ENCODE measurements at places on chromosomes 12 and 14.

DNA sequence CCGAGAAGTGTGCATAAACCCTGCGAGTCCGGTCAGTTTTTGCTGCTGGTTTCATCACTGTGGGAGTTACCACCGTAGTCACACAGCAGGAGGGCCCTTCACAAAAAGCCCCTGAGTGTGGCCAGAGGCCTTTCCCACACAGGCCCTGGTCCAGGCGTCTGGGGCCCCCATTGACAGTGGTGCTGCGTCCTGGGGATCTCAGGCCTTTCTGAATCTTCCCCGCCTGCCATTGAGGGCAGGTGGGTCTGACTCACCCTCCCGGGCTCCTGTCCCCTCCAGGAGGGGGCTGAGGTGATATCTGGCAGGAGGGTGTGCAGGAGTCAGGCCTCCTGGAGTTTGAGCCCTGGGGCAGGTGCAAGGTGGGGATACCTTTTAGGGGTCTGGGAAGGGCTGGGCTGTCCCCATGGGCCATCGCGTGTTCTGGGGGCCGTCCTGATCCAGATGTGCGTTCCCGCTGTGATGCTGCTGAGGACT lies 358.5 kb downstream of the TMEM121 start:
- DNase-seq, result no peak

DNA sequence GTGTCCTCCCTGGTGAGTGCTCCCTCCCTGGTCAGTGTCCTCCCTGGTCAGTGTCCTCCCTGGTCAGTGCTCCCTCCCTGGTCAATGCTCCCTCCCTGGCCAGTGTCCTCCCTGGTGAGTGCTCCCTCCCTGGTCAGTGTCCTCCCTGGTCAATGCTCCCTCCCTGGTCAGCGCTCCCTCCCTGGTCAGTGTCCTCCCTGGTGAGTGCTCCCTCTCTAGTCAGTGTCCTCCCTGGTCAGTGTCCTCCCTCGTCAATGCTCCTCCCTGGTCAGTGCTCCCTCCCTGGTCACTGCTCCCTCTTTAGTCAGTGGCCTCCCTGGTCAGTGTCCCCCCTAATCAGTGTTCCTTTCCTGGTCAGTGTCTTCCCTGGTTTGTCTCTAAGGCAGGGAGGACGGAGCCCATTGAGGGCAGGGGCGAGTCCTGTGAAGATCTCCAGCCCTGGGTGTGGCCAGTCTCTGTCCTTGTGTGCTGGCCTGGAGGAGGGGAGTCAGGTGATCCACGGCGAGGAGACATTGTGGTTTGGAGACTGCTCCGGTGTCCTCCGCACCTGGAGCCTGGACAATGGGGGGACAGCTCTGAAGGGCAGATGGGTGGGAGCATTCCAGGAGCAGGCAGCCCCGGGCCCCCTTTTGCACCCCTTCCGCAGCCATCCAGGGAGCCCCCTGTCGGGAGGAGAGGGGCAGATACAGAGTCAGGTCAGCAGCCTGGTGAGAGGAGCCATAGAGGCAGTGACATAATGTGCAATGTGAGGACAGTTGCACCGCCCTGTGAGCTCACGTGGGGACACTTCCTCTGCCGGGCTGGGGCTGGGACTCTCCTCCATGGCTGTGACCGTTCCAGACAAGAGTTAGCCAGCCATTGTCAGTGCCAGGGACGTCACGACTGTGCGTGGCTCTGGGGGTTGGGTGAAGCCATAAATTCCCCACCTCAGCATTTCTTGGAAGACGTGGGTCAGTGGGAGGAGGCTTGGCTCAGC lies 93.4 kb downstream of the ADGRD1 start:
- DNase-seq, result no peak

DNA sequence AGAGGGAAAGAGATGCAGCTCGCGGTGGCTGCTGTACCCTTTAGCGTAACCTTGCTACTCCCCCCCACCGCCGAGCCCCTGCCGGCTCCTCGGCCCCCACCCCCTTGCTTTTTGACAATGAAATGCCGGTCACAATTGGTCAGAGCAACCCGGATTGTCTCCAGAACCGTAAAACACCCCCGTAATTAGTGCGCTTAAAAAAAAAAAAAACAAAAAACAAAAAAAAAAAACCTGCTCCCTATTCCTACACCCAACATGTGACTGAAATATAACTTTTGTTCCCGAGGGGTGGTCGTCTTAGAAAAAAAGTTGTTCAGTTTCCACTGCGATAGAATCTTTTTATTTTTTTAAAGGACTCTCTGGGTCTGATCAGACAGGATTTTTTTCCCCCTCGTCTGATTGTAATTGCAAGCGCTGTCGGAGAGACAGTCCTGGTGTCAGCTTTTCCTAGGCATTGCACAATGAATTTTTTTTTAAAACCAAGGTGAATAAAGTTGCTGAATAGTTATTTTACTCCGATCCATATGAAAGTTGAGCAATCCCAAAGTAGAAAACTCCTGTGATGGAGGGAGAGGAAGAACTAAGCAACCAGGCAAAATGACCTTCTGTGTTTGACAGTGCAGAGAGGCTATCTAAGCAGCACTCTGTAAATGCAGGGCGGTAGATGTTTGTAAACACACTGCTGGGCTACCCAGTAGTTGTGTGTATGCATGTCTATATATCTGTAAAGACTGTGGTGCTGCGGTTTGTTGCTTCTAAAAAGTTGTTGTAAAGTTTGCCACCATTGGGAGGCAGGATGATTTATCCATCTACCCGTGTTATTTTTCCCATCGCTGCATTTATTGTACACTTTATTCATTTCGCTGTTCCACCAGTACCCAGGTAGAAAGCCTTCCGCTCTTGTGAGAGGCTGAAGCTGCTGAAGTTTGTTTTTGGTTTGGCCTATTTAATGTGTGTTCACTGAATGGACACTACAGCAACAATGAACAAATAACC lies 1.1 kb downstream of the ETV6 start:
- DNase-seq, result no peak

GRCh38 chr14:80538633-80539375 lies 327.5 kb upstream of the DIO2 start:
- no peak for DNase-seq

- DNase-seq, result no peak
Observed at GRCh38 chr12:99387661-99388060, 259.9 kb upstream of the GARIN6 start.

DNA sequence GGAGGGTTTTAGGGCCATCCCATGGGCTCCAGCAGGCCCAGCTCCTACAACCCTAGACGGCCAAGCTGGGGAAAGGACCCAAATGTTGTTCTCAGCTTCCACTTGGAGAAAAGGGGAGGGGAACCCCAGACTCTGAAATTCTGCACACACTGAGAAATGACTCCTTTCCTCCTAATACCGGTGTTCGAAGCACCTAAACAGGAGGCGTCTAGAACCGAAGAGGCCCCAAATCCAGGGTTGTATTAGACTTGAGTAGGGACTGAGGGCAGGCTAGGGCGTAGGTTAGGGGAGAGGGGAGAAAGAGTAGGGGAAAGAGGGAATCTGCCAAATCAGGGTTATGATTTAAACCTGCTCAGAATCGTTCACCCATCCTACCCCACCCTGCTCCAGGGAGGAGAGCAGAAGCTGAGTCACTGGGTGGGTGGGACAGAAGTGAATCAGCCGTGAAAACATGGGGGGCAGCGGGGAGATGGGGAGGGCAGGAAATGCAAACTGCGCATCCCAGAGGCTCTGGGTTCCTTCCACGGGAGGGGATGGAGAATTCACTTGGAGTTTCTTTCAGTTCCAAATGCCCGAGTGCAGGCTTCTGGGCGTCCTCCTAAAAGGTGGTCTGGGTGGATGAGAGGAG lies 1.0 kb downstream of the IGFBP6 start:
- no peak for DNase-seq

DNA sequence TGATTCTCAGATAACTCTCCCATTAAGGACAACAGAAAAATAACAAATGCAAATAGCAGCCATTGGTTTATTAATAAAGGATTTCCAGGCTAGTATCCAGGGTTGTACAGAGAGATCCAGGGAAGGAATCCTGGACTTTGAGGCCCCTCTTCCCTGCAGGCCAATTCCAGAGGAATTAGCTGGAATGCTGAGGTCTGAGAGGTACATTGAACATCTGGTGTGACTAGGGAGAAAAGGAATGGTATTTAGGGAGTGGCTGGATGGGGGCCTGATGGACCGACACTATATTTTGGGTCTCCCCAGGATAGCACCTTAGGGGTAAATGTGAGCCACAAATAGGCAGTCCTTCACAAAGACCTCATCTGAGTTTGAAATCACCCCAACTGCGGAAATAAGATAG lies 924.5 kb downstream of the AACS start:
- no peak for DNase-seq

- DNase-seq, result no peak
Observed at GRCh38 chr14:69838881-69839416, 40.3 kb upstream of the SMOC1 start.

DNA sequence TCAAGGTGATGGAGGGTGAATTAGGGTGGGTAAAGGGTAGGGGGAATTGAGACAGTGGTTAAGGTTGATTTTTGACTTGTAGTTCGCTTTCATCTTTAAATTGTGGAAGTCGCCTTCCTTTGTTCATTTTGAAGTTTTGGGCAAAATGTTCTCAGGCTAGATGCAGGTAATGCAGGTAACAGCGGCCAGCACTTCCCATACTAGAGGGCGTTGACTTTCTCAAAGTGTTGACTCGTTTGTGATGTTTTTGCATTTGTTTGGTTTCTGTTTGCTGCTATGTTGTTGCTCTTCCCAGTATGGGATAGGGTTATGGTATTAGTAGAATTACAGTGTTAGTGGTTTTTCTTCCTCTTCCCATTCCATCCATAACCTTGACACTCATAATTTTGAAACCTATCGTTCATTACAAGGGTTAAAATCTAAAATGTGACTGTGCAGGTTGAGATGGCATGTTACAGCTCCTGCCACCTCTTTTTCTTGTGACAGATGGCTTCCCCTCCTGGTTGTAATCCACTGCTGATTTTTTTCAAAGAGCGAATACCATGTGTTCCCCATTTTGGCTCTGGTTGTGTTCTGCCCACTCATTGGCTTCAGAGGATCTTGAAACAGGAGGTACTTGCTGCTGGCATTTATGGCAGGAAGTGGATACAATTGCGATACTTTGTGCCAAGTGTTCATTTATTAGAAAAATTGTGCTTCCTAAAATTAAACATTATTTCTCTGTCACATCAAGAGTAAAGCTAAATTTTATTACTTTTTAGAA lies 57.1 kb downstream of the ERC1 start:
- no peak for DNase-seq

- no peak for DNase-seq
Observed at GRCh38 chr12:5059358-5059757, 15.7 kb downstream of the KCNA5 start.

- no peak for DNase-seq
Observed at GRCh38 chr14:92154283-92154942, 32.6 kb downstream of the CPSF2 start.

DNA sequence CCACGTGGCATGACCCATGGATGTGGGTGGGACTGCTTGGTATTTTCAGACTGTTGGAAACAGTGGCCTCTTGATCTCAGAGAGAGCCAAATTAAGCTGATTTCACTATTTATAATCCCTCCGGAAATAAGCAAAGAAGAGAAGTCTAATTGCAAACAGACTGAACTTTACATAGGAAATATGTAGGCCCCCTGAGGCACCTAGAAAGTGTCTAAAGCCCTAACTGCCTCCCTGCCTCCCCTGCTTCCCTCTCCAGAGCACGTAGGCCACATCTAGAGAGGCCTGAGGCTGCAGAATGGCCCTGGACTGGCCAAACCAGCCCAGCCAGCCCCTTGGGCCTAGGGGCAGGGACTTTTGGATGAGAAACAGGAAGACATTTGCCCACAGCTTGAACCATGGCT lies 123.8 kb downstream of the ZFP36L1 start:
- DNase-seq, result no peak

GRCh38 chr12:121829250-121829918 lies 25.6 kb downstream of the SETD1B start:
- no peak for DNase-seq

DNA sequence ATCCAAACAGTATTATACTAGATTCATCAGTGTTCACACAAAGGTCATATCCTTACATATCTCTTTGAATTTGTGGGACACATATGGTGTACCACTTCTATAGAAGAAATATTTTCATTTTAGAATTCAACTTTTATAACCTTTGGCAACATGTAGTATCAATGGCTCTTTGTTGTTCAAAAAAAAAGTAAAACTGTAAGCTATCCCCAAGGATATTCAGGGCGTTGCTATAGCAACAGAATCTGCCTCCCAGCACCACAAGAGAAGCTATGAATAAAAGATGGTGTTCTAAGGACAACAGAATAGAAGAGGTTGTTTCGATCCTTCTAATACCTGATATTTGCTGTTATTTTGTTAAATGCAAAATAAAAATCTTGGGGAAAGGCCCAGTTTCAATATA lies 139.3 kb downstream of the BRMS1L start:
- DNase-seq, result no peak

DNA sequence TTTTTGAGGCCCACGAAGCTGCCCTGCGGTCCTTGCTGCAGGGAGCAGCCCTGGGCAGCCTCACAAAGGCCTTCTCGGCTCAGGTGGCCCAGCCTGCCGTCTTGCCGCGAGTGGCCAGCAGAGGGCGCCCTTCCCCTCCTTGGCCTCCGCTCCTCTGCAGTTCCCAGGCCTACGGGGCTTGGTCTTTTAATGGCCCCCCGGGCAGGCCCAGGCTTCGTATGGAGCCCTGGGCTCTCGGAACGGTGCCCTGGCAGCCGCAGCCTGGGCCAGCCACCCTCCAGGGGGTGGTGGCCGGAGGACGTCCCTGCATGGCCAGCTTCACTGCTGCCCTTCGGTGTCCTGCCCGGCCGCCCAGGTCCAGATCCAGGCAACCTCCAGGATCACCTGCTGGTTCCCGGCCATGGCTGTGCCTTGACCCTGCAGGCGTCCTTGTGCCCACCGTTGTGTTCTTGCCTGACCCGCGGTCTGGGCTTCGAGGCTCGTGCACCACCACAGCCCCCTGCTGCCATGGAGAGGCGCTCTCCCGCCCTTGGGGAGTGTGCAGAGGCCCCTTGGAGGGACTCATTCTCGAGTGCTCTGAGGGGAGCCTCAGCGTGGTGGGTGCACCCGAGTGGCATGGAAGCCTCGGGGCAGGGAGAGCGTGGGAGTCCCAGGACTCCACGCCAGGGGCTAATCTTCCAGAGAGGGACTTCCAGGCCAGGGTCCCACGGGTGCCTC lies 9.4 kb downstream of the ASPG start:
- no peak for DNase-seq

- DNase-seq, result peak; percentile 63
Observed at GRCh38 chr12:47935184-47935583, 28.2 kb upstream of the TMEM106C start.

DNA sequence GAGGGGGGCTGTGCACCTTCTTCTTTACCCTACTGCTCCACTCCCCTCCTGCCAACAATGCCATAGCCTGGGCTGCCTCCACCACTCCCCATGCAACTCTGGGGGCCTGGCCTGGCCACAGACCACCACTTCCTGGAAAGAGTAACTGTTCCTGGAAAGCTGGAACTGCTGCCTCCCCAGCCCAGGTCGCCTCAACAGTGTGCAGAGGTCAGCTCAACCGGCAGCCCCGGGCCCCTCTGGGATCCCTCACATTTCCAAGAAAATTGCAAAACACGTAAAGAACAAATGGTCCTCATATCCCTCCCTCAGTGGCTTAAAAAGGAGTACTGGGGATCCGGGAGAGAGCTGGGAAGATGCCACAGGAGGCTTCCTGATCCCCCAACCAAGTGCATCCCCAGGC lies 22.4 kb upstream of the DIO3 start:
- no peak for DNase-seq

DNA sequence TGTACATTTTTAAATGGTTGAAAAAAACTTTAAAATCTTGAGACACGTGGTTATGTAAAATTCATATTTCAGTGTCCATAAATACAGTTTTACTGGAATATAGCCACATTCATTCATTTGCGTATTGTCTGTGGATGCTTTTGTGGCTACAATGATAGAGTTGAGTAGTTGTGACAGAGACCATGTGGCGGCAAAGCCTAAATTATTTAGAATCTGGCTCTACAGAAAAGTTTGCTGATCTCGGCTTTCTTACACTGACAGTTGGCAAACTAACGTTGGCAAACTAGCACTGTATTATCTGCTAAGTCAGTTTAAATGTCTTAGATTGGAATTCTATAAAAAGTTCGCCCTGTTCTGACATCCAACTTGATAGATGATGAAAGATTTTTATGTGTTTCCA lies 2.4 kb downstream of the UNC119B start:
- DNase-seq, result no peak
